ENCODE measurements at places on chromosomes 6 and 20. TPM values are rescaled to one million over a fixed set of nuclear protein-coding genes. Genes with fewer than 3 reads are reported as not detected.

PXMP4 gene
- 9.2 TPM for total RNA-seq

DNA sequence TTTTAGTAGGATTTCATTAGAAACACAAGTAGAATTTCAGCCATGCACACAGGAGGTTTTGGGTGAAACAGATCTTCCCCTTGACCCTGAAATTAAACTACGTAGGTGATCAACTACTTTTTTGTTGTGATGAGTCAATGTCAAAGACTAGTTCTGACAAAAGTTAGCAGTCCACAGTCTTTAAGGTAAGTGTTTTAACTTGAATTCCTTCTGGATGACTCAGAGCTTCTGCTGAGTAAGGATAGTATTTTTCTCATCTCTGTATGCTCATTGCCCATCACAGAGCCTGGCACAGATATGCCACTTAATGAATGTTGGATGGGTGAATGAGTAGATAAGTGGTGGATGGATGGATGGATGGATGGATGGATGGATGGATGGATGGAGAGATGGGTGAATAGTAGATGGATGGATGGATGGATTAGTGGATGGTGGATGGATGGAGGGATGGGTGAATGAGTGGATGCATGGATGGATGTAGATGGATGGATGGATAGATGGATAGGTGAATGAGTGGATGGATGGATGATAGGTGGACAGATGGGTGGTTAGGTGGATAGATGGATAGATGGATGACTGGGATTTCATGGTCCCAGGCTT, 165.3 kb downstream of the ZMYND8 start:
- DNase-seq, result no peak

DNA sequence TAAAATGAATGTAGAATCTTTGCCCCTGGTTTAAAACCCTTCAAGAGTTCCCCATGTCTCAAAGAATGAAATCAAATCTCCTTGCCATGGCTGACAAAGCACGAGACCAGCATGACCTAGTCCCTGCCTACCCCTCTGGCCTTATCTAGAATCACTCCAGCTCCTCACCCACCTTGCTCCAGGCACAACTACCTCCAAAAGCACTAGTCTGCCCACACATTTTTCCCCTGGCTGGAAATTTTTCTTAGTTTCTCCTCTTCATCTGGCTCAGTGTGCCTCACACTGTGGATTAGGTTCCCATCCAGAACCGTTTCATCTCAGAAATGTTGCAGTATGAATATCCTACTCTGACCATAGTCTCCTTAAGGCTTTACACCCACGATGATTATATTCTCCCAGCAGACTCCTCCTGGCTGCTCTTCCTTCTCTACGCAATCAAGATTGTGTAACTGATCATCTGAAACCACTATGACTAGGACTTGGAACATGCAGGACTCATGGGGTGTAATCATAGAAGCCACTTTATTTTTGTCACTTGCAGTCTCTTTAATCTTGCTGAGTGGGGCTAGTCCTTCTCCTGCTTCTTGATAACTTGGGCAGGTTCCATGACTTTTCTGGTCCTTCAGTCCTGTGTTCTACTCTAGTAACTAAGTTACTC, 7.8 kb upstream of the MRS2 start:
- no peak for DNase-seq

GRCh38 chr6:46138281-46138680, 8.5 kb downstream of the ENPP4 start:
- no peak for DNase-seq

C20orf144 gene
- not detected for total RNA-seq

DNA sequence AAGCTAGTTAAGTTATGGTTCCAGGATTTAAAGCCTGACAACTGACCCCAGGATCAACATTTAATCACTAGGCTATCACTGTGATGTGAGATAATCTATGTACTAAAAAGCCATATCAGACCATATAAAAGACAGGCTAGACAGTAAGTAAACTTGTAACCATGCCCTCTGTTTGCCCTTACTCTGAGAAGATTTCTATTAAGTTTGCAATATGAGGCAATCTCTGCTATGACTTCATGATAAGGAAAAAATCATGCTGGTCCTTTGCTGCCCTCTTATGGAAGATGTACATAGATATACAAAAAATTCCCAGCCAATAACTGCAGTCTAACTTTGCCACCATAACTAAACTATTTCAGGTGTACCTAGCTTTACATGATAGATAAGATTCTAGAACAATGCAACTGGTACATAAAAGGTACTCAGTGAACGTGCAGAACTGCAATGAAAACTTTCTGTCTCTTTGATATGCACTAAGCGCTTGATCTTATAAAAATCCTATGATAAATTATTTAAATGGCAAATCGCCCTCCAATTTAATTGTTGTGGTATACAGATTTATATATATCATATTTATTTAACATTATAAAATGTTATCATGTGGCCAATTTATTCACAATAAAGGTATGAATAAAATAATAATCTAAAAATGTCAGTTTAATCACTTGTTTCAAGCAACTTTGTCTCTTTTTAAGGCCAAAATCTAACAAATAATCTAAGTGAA, 70.5 kb downstream of the FAM217A start:
- DNase-seq, result no peak

YTHDF1 gene
- total RNA-seq, result 44.0 TPM

GRCh38 chr6:41459738-41460137, 86.4 kb upstream of the FOXP4 start:
- DNase-seq, result no peak

SYNJ2 gene
- 104 TPM for total RNA-seq

KCNQ2 gene
- not detected for total RNA-seq

VWA7 gene
- total RNA-seq, result 0.58 TPM

CGA gene
- total RNA-seq, result not detected

- DNase-seq, result no peak
These were observed 33.9 kb downstream of the STXBP5 start for GRCh38 chr6:147238164-147238563.

TOMM6 gene
- 172 TPM for total RNA-seq

- DNase-seq, result no peak
These were observed 296.5 kb downstream of the SMOC2 start for GRCh38 chr6:168737481-168737880.

- DNase-seq, result no peak
These were observed 48.5 kb upstream of the EDN1 start for GRCh38 chr6:12241493-12242175.

- no peak for DNase-seq
These were observed 134.9 kb downstream of the KLHL32 start for GRCh38 chr6:97059473-97059872.

HLA-DQB2 gene
- not detected for total RNA-seq

- DNase-seq, result no peak
These were observed 163.8 kb downstream of the TMEM200A start for GRCh38 chr6:130529569-130530149.

GRCh38 chr20:10505827-10506226, 70.7 kb downstream of the SLX4IP start:
- no peak for DNase-seq

DNA sequence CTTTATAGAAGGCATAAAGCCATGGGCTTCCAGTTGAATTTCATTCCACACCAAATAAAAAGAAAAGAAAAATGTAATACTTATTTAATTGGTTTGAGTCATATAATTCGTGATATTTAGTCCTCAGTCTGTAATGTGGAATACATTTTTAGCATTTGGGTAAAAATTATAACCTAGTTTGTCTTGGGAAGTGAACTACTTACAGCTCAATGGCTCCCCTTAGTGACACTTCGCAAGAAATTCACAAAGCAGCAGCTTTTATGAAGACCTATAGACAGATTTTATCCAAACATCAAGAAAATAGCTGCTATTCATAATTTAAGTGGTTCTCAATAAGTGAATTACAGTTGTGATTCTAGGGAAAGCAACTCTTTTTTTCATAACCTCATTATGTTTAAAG, 72.1 kb downstream of the RSPO3 start:
- DNase-seq, result no peak

- DNase-seq, result no peak
These were observed 50.9 kb downstream of the ALDH5A1 start for GRCh38 chr6:24545691-24546090.

DNA sequence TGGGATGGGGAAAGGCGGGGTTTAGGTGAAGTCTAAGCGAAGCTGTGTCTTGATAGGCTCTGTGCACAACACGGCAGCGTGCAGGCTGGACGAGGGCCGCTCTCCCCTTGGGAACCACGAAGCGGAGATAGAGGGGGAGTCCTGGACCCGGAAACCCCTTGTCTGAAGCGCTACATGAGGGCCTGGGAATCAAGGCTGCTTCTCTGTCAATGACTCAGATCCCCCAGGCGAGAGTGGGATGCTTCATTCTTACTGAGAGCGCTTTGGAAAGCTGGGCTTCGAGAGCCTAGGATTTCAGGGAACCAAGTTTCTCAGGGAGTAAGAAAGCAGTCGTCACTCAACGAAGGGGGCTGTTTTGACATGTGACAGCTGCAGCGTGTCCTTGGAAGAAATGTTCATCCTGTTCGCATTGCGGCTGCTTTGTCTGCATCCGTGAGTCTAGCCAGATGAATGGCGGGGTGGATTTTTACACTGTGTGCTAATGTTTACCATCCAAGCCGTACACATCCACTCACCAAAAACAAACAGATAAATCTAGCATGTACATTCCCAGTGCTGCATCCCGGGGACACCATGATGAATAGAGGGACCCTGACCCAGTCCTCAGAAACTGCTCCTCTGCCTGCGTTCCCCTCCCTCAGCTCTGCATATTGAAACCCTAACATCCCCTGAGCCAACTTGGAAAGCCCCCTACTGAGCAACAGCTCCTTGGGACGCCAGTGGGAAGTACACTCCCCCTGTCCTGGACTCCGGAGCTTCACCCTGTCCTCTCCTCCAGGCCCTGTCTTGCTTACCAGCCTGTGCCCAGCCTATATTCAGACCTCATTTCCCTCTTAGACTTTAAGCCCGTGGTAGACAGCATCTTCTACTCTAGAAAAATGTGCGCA, 24.5 kb upstream of the RTF2 start:
- no peak for DNase-seq

- DNase-seq, result no peak
These were observed 365.9 kb downstream of the MMUT start for GRCh38 chr6:49097116-49097515.

SPATS1 gene
- not detected for total RNA-seq

ADGRF1 gene
- 0.82 TPM for total RNA-seq

TRERF1 gene
- 2.5 TPM for total RNA-seq

DNA sequence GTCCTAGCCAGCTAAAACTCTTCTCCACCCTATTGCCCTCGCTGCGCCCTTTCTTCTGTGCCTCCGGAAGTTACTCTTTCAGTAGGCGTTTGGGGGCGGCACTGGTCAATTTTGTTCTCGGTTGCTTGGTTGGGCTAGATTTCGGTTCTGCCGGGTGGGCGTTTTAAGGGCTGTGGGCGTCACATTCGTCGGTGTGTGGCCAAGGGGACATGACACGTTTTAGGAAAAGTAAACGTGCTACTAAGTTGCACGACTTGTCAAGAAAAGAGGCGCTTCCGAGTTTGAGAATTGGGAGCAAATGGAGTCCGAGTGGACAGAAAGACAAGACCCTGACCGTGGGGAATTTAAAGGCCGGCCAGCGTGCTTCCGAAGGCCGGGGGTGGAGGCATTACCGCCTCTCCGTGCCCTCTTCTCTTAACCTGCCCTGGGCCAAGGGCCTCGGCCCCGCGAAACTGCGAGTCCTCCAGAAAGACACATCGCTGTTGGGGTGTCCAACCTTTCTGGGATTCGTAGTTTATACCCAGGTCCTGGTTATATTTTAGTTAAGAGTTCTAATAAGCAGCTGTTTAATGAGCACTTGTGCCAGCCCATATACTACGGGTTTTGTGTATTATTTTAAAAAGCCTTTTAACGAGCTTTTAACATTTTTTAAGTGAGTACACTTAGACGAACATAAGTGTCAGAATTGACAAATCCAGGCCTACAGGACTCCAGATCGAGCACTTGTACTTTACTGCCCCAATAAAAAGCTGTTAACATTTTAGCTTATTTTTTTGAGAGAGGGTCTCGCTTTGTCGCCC, 664 bp upstream of the BAG6 start:
- DNase-seq, result no peak

DNA sequence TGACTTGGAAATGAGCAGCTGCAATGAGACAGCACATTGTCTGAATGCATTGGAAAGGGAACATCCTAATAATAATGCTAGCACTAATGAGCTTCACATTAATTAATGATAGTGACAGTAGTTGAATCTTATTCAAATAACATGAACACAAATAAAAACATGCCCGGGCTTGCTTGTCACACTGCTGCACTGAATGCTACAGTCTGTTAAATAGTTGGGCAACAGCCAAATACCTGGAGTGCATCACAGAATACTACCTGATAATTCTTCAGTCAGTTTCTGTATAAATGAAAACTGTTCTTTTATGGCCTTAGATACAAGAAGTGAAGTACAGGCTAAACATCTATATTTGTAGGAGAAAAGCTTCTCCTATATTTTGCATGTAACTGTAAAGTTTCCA, 458.7 kb downstream of the RNF144B start:
- DNase-seq, result no peak

BCAS1 gene
- not detected for total RNA-seq

GRCh38 chr6:158773581-158774449, 45.4 kb downstream of the EZR start:
- DNase-seq, result no peak

DNA sequence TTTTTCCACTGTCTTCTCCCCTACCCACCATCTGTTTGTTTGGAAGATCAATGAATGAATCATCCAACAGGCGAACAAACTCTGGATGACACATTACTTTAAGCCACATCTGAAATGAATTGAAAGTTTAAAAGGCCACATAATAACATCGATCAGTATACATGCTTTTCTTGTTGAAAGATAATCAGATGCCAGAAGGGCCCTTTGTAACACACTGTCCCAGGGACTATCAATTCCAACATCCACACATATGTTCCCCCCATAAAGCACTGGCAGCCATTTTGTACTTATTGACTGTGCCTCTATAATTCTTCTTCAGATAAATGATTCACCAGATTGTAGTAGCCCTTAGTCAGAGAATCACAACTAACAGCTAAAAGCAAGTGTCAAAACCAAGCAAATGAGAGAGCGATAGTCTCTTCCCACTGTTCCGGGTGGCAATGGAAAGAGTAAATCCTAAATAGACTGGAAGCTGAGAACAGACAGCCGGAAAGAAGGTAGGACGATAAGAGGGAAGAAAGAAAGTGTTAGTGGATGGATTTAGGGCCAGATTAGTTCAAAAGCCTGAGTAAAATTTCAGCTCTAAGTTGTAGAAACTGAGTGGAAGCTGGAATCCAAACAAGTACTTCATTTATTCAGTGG, 184.9 kb upstream of the TENT5A start:
- DNase-seq, result no peak

DNA sequence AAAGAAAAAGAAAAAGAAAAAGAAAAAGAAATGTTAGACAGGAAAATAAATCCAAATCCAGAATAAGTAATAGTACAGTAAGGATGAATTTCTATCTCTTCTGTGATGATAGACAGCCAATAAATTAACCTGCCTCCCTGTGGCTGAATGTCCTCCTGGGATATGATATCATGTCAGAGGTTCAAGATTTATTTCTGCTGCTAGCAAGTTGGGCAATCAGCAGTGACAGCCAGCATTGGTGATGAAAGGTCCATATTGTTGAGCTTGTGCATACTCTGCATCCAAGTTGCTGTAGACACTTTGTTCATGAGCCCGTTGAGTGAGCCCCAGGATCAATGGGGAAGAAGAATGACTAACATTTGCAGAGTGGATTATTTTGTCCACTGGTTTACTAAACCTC, 44.9 kb upstream of the CEP85L start:
- DNase-seq, result no peak
